ENCODE measurements at places on chromosomes 7 and 10.

DNA sequence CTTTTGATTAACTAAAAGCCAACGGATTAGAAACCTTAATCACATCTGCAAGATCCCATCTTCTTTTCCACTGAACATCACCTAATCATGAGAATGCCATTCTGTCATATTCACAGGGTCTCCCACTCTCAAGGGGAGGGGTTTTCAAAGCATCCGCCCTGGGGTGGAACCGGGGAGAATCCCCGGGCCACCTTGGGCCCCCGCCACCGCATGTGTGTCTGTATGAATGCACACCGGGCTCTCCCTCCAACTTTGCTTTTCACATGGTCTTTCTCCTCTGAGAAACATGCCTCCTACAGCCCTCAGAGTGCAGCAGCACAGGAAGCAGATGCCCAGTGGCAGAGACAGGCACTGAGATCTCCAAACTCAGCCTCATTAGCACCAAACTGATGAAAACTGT lies 233.2 kb upstream of the PPP2R2D start:
- DNase-seq: no peak

DNA sequence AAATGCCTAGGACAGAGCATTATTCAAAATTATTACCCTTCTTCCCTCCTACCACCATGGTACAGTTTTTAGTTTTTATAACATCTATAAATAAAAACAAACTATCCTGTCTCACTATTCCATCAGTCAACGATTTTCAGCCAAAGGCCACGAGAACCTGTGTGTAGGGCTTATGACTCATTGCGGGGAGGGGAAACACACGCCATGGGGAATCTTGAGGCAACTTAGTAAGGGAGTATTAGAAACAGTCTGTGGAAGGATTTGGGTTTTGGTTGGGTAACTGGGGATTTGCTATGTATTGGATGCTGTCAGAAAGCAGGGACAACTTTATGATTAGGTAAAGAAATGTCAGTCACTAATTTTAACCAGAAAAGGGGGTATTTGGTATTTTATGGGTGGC lies 14.7 kb downstream of the GPR141 start:
- DNase-seq: no peak

DNA sequence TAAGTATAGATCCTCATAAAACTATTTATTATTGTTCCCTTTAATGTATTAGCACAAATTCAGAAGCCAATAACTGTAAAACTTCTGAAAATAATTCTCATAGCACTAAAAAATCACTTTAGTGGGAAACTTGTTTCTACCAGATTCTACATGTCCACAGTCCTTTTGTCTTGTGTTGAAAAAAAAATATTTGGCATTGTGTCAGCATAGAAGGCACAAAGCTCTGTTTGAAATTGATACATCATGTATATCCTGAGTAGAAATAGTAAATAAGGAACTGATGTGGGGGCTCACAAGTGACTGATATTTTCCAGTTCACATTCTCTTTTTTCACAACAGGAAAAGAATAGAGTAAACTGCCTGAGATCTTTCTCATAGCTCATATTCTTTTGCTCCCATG lies 134.6 kb downstream of the GRM3 start:
- DNase-seq: no peak

DNA sequence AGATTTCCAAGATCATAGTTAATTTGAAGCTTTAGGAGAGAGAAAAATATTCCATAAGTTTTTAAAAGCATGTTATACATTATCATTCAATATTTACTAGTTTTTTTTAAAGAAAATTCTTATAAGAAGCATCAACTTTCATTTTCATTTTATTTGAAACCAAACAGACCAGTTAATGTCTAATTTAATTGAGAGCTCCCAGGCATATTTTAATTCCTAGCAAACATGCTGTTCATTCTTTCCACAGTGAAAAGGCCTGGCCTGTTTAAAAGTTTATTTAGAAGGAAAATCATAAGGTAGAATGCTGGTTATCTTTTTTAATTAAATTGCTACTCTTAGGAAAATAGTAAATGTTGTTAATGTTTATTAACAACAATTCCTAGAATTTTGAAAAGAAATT lies 324.4 kb downstream of the PCLO start:
- no peak for DNase-seq

- DNase-seq: no peak
Observed at GRCh38 chr10:23016636-23017035, 78.7 kb upstream of the MSRB2 start.

GRCh38 chr7:41858201-41858600 lies 155.3 kb upstream of the INHBA start:
- DNase-seq: no peak

- DNase-seq: no peak
Observed at GRCh38 chr10:58384095-58384494, 1.1 kb upstream of the TFAM start.

DNA sequence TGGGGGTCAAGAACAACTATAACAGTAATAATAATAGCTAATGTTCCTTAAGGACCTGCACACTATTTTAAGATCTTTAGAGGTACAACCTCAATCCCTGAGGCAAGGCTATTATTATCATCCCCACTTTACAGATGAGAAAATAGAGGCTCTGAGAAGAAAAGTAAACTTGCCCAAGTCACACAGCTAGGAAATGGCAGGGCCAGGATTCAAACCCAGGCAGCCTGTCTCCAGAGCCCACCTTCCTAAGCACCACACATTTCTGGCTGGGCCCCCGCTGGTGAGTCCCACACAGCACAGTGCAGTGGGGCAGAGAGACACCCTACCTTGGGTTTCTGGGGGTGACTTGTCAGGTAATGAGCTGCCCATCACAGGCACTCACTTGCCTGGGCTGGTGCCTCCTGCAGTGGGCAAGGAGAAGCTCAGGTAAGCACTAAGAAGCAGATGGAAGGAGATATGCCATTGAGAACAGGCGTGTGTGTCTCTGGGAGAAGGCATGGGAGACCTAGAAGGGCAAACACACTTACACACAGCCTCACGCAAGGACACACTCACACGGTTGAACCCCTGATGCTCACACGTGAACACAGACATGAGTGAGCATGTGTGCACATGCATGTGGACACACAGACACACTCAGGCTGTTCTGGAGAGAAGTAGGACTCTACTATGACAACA lies 104.4 kb upstream of the ZMIZ1 start:
- DNase-seq: no peak

GRCh38 chr10:86267286-86268195 lies 99.1 kb downstream of the GRID1 start:
- no peak for DNase-seq

DNA sequence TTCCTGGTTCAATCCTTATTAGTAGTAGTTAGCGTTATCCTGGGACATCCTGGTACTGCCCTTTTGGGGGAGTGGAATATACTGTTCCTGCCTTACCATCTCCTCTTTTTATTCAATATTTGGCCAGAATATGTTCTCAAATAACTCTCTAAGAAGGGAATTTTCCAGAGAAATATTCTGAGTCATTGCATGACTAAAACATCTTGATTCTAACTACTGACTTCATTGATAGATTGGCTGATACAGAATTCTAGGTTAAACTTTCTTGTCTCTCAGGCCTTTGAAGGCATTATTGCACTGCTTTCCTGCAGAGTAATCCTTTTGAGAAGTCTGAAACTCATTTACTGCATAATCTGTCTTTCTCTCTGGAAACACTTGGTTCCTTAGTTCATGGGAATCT lies 275.5 kb upstream of the DGKB start:
- DNase-seq: no peak

GRCh38 chr7:74134117-74134620 lies 40.0 kb upstream of the EIF4H start:
- no peak for DNase-seq

DNA sequence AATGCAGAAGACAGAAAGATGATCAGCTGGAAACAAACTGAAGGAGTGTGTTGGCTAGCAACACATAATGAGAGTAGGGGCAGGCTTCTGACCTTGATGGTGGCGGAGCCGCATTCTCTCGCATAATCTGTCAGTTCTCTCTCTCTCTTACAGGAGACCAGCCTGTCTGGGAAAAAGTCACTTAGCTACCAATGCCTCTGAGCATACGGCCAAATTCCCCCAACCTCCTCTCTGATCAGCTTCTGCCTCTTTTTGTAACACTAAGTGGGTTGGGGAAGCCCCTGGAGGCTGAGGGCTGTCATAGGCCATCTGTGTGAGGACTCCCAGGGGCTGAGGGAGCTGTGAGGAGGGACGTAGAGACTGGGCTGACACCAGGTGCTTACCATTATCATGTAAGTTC lies 104.6 kb downstream of the HIPK2 start:
- DNase-seq: no peak

DNA sequence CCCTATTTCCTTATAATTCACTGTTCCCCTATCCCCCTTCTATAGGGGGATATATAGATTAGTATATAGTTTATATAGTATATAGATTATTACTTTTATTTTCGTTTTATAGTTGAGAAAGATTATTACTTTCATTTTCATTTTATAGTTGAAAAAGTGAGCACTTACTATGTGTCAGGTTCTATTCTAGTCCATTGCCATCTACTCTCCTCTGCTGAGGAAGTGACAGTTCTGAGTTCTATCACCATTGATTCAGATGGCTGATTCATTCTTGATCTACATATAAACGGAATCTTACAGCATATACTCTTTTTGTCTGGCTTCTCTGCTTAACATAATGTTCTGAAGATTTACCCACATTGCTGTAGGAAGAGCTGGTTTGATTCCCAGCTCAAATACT lies 20.7 kb upstream of the CAV2 start:
- DNase-seq: no peak

DNA sequence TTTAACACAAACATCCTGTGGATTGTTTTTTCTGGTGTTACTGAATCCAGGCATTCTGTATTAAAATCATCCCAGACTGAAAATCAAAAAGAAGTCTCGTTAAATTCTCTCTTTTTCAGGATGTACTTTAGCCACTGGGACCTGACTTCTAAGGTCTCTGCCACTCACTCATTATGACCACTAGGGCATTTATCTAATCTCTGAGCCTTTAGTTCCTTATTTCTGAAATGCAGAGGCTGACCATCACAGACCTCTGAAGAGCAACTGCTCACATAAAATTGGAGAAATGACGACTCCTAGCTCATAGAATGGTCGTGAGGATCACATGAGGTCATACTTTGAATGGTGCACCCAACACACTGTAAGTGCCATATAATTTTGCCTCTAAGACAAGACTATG lies 63.2 kb downstream of the KCNMA1 start:
- no peak for DNase-seq

GRCh38 chr7:2474813-2475677 lies 1.2 kb downstream of the GRIFIN start:
- no peak for DNase-seq

GRCh38 chr10:130631142-130632096 lies 495.2 kb downstream of the GLRX3 start:
- peak; percentile 22 for DNase-seq

GRCh38 chr7:66557214-66558200 lies 71.2 kb upstream of the KCTD7 start:
- peak; percentile 32 for DNase-seq

DNA sequence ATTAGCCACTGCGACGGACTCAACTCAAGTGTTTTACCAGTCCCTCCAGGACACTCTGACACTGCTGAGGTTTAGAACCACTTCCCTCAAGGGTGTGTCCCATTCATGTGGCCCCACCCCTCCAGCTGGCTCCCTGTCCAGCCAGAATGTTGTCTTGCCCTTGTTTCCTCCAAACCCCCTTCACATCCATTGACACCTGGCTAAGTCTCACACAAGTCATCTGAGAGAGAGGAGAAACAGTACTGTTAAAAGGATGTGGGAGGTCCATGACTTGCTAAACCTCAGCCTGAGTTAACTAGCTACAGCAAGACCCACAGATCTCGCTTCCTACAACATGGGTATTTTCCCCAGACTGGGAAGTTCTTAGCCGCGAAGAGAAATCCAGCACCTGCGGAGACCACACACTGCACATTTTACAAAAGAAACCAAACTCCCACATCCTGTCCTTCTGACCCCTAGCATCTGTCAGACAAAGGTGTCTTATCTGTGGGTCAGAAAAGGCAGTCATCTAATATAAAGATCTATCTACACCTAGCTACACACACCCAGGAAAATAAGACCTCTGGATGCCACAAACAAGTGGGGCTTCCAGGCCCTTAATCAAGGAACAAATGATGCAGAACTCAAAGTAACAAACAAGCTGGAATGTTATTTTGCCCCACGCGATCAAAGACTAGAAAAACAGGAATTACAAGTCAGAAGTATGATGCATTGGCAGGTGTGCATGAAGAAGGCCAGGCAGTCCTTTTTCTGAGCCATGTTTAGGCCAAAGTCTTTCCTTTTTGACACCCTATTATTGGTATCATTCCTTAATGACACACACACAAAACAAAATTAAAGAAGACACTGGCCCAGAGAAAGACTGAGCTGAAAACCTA lies 13.9 kb downstream of the OSBPL3 start:
- no peak for DNase-seq

GRCh38 chr7:19410106-19410505 lies 264.9 kb upstream of the FERD3L start:
- DNase-seq: no peak

DNA sequence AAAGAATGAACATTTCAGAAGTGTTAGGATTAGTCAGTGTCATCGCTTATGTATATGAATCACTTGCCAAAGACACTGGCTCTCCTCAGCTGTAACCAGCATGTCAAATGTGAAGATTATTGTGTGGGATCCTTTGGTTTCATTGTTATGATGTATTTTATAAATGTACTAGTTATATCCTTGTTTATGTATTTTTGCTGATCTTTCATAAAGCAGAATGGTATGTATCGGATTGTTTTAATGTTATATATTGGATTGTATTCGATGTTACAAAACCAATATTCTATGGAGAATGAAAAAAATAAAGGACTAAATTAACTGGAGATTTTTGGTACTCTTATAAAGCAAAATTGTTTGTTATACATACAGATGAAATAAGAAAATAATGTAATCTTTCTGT lies 49.2 kb downstream of the ACADSB start:
- no peak for DNase-seq

DNA sequence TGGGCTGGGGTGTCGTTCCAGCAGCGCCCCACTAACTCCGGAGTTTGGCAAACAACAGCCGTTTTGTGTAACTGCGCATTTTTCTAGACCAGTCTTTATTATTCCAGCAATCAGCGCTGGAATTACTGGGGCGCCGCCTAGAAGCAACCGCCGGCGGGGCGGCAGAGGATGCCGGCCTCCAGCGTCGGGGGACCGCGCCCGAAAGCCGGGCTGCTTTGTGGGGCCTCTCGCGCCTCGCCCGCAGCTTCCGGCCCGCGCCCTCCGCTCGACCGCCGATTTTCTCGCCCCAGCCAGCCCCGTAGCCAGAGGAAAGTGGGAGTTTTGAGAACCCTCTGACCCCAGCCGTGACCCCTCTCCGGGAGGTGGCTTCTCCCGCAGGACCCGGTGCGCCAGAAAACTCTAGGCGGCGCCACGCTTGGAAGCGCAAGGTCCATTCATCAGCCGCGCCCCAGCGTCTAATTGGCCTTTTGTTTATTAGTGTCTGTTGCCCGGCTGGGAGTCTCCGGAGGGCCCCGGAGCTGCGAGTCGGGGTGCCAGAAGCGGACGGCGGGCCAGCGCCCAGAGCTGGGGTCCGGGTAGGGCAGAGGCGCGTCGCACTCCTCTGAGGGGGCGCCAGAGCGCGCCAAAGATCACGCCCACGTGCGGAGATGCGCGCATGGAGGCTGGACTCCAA lies 10.7 kb downstream of the EMX2 start:
- peak; percentile 65 for DNase-seq

DNA sequence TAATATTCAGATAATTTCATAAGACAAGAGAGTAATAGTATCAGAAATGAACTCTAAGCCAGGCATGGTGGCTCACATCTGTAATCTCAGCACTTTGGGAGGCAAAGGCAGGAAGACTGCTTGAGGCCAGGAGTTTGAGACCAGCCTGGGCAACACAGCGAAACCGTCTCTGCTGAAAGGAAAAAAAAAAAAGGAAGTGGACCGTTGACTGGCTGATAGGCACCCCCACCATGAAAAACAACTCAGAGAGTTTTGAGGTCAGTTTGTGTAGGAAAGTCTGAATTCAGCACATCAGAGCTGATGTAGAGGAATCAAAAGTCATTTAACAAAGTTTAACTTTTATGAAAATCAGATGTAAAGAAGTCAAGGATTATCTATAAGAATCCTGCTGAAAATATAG lies 63.2 kb upstream of the AMPH start:
- DNase-seq: no peak
